ENCODE measurements at places on chromosomes 13 and 19.

- no peak for DNase-seq
Measured at GRCh38 chr13:63843766-63844699, 2428.4 kb upstream of the PCDH20 start.

GRCh38 chr19:8655340-8655709 is 24.9 kb downstream of the NFILZ start:
- peak; percentile 48 for DNase-seq

- no peak for DNase-seq
Measured at GRCh38 chr19:35911173-35911572, 3.1 kb upstream of the TYROBP start.

GRCh38 chr13:20769091-20769490 is 4.7 kb downstream of the EEF1AKMT1 start:
- DNase-seq: no peak

GRCh38 chr13:51342706-51343105 is 3.2 kb downstream of the SERPINE3 start:
- DNase-seq: no peak

DNA sequence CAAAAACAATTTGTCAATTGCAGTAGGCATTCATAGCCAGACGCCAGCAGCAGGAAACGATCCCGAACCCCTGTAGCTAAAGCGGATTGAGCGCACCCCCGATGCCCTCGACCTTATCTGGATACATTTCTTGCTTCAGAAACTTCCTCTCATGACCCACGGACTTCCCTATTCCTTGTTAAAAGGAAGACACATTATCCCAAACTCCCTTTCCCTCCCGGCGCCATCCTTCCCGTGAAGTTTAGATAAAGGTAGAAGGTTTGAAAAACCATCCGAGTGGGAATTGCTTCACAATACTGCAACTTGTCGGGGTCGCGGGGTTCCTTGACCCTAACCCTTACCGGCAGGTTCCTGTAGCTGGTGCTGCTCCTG is 977 bp downstream of the PCDH20 start:
- DNase-seq: no peak

- no peak for DNase-seq
Measured at GRCh38 chr19:45528744-45529419, 21.6 kb downstream of the VASP start.

DNA sequence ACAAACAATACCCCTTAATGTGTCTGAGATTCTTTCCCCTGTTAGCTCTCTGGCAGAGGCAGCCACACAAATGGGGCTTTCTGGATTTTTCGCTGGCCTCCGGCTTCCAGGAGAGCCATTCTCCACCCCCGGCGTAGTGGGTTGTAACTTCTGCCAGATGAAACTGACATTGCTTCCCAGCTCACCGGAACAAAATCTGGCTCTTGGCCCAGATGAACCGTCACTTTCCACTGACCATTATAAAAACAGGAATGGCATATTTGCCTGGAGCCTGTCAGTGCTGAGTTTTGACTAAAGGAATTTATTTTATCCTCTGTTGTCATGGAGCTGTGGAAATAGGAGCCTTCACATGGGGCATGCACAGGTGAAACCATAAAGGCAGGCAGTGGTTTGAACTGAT is 120.6 kb upstream of the GPR12 start:
- no peak for DNase-seq

DNA sequence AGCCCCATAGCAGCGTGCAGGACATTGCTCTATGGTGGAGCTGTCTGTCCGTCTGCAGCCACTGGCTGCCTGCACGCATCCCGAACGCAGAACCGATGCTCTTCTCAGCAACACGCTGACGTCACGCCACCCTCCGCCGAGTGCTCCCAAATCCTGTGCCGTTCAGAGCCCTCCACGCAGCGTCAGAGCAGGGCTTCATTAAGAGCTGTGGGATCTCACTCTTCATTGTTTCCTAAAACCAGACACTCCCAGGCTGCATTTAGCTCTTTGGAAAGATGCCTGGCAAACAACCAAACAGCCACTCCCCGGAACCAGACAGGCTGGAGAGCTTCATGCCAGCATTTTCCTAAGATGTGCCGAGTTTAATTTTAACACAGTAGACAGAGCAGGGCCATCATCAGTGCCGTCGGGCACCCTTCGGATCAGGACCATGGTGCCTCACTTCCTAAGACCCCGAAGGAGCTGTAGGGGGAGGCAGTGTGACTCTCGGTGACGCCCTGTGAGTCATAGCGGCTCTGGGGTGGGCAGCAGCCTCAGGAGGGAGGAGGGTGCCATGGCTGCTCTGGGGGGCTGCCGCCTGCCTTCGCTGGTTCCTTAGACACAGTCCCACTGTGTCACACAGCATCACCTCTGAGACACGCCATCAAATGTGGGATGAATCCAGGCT is 131.5 kb upstream of the MCF2L start:
- no peak for DNase-seq

- no peak for DNase-seq
Measured at GRCh38 chr19:47507012-47507411, 7.9 kb downstream of the NAPA start.

GRCh38 chr19:48779636-48780035 is 24.3 kb downstream of the FGF21 start:
- DNase-seq: no peak
